Fibroblast of skin of abdomen (primary cell): ENCODE measurements at places on chromosomes 4 and X.

DNA sequence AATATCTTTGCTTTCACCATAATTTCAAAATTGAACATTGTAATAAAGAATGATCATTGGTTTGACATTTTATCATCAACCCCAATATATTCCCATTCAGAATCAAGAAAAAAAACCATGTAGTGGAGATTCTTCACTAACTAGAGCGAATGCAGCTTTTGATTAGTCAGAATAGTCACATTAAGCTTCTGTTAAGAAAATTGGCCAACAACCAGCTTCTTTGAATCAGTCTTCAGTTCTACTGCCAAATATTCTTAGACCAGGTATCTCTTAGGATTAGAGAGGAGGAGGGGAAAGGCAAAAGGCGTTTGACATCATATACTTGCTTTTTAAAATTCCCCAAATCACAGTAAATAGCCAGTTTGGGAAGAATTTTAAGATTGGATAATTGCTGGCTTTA lies 22.2 kb upstream of the TBC1D8B start:
- no peak for DNase-seq

DNA sequence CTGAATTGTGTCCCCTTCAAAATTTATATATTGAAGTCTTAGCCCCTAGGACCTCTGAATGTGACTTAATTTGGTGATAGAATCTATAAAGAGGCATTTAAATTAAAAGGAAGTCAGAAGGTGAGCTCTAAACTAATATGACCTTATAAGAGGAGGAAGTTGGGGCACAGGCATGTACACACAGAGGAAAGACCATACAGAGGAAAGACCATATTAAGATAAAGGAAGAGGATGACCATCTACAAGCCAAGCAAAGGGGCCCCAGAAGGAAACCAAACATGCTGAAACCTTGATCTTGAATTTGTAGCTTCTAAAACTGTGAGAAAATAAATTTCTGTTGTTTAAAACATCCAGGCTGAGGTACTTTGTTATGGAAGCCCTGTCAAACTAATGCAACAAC lies 26.9 kb upstream of the CYBB start:
- no peak for DNase-seq

- DNase-seq = peak; percentile 86
These were observed 18.4 kb downstream of the MAGEB17 start for GRCh38 chrX:16185725-16186136.

DNA sequence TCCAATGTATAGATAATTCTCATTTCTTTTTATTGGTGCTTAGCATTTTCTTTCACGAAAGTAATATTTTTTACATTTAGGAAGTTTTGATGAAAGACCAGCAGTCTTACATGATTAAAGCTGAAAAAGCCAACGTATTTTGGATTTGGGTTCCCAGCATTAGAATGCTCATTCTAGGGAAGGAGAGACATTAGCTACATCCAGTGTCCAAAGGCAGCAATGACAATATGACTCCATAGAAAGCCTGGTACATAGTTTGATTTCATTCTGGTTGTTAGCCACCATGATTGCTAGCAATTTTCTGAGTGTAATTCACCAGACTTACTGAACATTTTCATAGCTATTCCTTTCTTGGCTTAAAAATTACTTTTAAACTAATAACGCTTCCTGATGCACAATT lies 1397.5 kb downstream of the PCDH7 start:
- DNase-seq = no peak

GRCh38 chrX:56805399-56805798 lies 76.4 kb downstream of the NBDY start:
- no peak for DNase-seq

- peak; percentile 59 for DNase-seq
These were observed 10.0 kb upstream of the PLK4 start for GRCh38 chr4:127870688-127871087.
